ENCODE measurements at places on chromosomes 7 and 10.

DNA sequence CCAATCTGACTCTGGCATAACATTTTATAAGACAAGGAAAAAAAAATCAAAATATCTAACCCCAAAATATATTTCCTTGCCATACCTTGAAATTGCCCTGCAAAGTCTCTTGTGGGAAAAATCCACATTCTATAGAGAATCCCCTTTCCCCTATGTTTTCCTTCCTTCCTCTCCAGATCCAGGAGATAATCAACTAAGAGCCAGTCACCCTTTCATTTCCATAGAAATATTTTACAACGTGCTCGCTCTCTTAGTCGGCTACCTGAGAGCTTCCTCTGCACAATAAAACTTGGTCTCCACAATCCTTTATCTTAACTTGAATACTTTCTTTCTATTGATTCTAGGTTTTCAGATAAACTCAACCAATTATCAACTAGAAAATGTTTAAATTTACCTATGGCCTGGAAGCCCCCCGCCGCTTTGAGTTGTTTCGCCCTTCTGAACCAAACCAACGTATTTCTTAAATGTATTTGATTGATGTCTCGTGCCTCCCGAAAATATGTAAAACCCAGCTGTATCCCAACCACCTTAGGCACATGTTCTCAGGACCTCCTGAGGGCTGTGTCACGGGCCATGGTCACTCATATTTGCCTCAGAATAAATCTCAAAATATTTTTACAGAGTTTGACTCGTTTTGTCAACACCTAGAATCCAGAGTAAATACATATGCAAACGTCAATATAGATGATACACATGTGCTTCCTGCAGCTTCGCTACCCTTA, 869 bp downstream of the PSAP start:
- DNase-seq = no peak

DNA sequence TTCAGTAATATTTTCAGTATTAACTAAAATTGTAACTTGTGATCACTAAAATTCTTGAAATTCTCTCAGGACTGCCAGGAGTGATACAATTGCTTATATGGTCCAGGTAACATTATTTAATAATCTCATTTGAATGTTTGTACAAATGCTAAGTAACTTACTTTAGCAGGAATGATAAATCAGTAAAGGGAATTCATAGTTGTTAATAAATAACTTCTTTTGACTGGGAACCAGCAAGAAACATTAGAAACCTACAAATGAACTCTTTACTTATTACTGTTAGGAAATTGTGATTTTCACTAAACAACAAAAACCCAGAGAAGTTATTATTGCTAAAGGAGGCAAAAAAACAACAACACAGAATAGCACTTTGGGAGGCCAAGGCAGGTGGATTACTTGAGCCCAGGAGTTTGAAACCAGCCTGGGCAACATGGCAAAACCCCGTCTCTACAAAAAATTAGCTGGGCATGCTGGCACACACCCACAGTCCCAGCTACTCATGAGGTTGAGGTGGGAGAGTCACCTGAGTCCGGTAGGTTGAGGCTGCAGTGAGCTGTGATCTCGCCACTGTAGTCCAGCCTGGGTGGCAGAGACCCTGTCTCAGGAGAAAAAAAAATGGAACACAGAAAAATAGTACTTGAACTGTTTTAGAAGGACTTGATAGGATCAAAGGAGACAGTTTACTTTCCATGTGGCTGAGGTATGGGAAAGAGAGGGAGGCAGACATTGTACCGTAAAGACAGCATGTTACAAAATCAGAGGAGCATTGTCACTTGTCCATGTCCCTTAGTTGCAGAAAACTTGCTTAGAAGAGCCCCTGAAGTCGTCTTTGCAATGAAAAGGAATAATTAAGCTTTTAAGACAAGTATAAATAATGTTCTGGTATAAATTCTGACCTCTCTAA, 53.1 kb downstream of the SHOC2 start:
- no peak for DNase-seq

DNA sequence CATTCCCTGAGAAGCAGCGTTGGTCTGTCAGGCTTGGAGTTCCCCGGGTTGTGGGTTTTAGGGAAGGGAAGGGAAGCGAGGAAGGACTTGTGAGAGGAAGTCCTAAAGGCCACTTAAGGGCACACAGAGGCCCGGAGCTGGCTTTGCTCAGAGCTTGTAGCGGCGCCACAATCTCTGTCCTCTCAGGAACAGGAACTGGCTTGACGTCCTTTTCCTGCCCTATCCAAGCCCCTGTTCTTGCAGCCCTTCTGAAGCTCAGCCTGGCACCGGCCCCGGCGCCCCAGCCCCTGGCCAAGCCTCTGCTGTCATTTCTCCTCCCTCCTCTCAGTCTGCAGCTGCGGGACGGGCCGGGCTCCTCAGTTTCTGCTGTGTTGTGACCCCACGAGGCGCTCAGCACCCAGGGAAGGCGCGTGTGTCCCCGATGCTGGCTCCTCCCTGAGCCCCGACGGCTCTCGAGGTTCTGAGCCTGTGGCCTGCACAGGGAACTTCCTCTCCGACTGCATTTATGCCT, at the start of gene GIMAP8:
TSS of gene GIMAP8 (plus strand) at position 140 of the 511 bp plus-strand sequence. CDS start 16,069 bp downstream, outside the sequence.
- DNase-seq = peak; percentile 80

DNA sequence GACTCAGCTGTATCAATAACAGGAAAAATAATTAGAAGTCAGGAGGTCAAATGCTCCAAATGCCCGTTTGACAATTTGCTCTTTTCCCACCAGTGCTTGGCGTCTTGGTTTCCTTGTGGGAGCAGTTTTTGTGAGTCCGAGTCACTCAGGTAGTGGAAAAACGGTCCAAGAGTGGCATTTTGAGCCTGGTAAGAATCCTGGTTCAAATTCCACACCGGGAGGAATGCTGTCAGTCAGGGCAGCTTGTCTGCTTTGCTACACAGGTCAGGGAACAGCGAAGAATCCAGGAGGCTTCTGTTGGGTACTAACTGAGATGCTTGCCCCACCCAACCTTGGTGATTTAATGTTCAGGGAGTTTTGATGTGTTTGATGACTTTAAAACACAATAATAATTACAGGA, 209.5 kb downstream of the HERPUD2 start:
- no peak for DNase-seq

GRCh38 chr7:110786328-110786965, 304.5 kb upstream of the LRRN3 start:
- DNase-seq = no peak

- DNase-seq = no peak
Observed at GRCh38 chr10:75764974-75765788, 333.8 kb downstream of the LRMDA start.

GRCh38 chr7:130882396-130882795, 148.4 kb upstream of the KLF14 start:
- DNase-seq = no peak

DNA sequence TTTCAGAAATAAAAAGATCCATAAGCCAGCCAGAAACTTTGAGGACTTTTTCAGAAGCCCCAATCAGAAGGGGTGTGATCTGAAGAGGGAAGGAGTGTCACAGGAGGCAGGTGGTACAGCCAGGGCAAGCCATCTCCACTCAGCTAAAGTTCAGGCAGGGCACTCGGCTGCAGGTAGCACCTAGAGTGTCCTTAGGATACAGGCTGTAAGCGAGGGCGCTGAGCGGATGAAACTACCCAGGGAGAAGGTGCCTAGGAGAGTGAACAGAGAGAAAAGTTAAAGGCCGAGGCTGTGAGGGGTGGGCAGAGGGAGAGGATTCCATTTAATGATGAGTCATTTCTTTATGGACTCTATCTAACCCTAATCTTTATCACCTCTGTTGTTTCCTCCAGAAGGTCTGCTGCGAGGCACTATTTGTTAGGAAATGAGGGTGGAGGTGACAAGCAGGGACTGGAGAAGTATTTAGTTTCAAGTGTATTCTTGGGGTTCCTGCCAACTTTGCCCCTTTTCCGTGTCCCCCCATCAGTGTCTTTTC, 29.8 kb upstream of the ZCCHC24 start:
- DNase-seq = no peak

- DNase-seq = no peak
Observed at GRCh38 chr7:44068054-44068453, 2.7 kb upstream of the PGAM2 start.

- no peak for DNase-seq
Observed at GRCh38 chr7:2497500-2498336, 21.5 kb upstream of the GRIFIN start.

DNA sequence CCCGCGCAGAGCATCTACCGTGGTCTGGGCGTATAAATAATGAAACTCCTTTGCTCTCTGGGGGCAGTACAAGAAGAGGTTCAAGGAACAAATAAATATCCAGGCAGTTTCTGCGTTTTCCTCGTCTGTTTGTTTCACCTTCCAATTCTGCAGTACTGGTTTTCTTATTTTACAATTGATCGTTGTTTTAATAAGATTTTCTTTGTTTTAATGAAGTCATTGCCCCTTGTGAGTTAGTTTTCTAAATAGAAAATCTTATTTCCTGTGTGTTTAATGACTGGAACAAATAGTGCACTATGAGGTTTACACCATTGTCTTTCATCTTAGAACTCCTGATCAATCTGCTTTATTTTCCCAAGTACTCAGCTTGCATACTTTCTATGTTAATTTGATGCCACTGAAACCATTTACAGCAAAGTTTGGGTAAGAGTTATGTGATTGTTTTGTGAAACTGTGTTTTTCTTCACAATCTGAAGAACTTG, 1.2 kb downstream of the PLEKHA1 start:
- no peak for DNase-seq

GRCh38 chr7:2666155-2666554, 21.8 kb upstream of the AMZ1 start:
- DNase-seq = no peak

DNA sequence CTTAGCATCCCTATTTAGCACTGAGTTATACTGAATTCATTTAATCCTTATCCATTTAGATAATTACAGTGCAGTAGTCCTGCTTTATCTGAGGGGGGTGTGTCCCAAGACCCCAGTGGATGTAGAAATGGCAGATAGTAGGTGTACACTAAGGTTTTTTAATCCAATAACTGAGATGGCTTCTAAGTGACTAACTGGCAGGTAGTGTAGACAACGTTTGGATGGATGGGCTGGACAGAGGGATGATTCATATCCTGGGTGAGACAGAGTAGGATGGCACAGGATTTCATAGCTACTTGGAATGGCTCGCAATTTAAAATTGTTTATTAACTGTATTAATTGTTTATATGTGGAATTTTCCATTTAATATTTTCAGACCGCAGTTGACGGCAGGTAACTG, 295.6 kb downstream of the CCDC3 start:
- no peak for DNase-seq

GRCh38 chr10:72239409-72239808, 23.3 kb upstream of the ASCC1 start:
- no peak for DNase-seq

- DNase-seq = no peak
Observed at GRCh38 chr10:35559416-35559815, 45.7 kb upstream of the GJD4 start.

GRCh38 chr10:99782447-99783286, at the start of gene ABCC2:
Gene ABCC2, plus strand, starts transcription at chr10:99782640. Its CDS starts 205 bp downstream, at chr10:99782845.
- no peak for DNase-seq

DNA sequence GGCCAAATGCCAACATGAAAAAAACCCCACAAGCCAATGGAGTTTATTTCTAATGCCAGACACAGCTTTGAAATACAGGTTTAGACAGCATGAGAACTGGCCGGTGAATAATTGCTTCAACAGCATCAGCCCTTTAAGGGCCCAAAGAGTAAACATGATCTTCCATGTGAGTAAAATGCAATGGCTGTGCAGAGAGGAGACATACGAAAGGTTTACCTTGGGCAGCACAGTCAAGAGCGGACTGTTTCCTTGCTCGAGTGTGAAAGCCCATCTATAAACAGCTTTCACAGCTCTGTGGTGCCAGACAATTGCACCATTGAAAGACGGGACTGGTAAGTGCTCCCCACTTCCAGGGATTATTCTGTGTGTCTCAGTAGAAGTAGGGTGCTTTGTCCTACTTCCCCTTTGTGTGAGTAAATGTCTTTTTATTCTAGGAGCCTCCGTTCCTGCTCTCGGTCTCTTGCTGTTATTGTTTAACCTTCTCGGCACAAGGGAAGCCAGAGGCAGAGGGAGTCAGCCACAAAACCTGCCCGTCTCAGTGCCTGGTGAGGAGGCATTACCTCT, 77.8 kb upstream of the KAT6B start:
- no peak for DNase-seq

DNA sequence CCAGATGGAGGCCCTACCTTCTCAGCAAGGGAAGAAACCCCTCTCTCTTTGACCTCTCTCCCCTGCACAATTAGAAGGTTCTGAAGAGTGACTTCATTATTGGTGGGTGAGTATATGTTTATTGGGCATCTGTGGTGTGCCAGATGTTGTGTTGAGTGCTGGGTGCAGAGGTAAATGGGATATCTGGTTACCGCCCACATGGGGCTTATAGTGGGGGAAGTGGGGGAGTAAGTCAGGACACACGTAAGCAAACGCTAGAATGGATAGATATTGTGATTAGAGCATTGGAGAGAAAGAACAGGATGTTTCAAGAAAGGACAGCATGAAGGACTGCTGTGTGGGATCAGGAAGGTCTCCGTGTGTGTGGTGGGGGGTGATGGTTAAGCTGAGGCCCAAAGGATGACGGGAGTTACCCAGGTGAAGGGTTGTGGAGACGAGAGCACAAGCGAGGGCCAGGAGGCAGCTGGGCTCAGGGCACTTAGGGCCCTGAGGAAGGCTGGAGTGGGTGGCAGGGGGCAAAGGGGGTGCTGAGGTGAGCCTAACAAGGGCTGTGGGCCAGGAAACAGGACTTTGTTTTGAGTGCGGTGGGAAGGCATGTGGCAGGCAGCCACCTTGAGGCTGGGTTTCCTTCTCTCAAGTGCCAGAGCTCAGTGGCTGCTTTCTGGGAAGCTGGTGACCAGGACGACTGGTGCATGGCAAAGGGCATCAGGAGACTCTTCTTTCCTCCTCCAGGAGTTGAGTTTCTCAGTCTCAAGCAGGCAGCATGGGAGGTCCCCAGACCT, 299.9 kb downstream of the RPS24 start:
- DNase-seq = no peak

DNA sequence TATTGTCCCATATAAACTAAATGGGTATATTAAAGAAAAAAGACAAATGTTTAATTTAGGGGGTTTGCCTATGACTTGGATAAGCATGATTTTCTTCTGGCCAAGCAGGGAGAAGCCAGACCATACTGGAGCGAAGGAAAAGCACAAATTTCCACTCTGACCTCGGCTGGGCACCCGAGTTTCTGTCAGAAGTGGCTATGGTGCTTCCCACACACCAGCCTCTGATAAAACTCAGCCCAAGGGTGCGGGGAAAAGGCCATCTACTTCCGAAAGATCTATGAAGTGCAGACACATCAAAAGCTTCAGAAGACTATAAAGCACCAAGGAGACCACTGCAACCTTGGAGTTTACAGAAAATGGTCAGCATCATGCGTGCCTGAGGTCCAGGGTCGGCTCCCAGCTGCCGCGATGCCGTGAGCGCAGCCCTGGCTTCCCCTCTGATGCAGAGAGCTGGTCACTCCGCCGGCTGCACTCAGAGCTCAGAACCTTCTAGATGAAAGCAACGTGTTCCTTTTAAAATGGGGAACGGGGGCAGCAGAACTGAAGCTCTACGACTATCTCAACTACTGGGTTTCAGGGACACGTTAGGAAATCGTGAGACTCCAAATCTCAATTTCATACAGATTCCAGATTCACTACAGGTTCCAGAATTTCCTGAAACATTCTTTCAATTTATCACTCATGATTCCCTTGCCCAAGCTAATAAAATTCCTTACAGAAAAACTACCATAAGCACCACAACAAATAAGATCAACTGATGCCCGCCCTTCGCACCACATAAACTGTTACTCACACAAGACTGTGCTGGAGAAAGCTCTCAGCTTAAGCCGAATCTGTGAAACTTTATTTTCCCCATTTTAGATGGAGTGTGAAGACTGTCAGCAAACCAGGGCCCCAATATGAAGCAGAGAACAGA, 84.5 kb downstream of the DIP2C start:
- DNase-seq = no peak

- DNase-seq = no peak
Observed at GRCh38 chr7:54738737-54739136, 20.3 kb downstream of the SEC61G start.

- DNase-seq = no peak
Observed at GRCh38 chr10:86198271-86198670, 168.3 kb downstream of the GRID1 start.
